Heart right ventricle (tissue), 16 donors: ENCODE measurements at places on chromosomes 7 and 10. TPM values are rescaled to one million over a fixed set of nuclear protein-coding genes. Genes with fewer than 3 reads are reported as not detected.

Gene EPO
- polyA plus RNA-seq, result not detected

Gene OR6B1
- not detected for polyA plus RNA-seq

Gene FKBP6
- not detected for polyA plus RNA-seq

Gene SEPTIN7
- 168 TPM for polyA plus RNA-seq

Gene GARIN1A
- 13.7 TPM for polyA plus RNA-seq

Gene C1QL3
- polyA plus RNA-seq, result not detected
